ENCODE measurements at places on chromosomes 3 and 15. TPM values are rescaled to one million over a fixed set of nuclear protein-coding genes. Genes with fewer than 3 reads are reported as not detected.
A peak's percentile ranks its signal among the peaks of the same experiment; 100 is the strongest.

DNA sequence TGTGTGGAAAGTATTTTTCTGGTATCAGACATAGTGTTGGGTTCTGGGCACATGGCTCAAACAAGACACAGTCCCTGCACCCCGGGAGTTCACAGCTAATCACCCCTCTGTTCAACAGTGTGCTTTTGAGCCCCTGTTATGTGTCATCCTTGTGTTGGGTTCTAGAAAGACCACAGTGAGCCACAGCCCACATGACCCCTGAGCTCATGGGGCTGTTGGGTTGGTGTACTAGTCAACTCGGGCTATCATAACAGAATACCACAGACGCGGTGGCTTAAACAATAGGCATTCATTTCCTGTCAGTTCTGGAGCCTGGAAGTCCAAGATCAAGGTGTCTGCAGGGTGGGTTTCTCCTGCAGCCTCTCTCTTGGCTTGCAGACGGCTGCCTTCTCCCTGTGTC lies 100.0 kb downstream of the DNAJB8 start:
- no peak for DNase-seq

DNA sequence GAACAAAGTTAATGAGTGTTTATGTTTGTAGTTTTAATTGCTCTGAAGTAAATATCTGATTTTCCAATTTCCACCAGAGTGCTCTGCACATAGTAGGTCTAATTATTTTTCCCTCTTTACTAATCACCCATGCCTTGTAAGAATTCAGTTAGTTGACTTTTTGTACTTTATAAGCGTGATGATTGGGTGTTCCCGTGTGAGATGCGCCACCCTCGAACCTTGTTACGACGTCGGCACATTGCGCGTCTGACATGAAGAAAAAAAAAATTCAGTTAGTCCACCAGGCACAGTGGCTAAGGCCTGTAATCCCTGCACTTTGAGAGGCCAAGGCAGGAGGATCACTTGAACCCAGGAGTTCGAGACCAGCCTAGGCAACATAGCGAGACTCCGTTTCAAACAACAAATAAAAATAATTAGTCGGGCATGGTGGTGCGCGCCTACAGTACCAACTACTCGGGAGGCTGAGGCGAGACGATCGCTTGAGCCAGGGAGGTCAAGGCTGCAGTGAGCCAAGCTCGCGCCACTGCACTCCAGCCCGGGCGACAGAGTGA lies 507 bp upstream of the VHL start:
- DNase-seq: no peak

DNA sequence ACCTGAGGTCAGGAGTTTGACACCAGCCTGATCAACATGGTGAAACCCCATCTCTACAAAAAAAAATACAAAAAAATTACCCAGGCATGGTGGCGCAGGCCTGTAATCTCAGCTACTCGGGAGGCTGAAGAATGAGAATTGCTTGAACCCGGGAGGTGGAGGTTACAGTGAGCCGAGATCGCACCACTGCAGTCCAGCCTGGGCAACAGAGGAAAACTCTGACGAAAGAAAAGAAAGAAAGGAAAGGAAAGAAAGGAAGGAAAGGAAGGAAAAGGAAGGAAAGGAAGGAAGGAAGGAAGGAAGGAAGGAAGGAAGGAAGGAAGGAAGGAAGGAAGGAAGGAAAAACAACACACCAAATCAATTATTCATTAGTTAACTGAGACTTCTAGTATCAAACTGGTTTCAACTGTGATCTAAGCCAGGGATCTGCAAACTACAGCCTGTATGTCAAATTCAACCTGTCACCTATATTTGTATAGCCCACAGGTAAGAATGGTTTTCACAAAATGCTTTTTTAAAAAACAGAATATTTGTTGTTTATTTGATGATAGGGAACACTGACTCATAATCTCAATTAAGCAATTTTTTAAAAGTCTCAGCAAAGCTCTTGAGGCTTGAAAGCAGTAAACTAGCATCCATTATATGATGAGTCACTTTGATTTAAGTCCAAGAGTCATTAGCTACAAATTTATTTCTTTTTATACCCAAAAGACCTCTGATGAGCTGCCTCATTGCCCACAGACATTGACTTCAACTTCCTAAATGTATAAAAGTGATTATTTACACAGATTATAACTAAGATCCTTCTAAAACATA lies 127.6 kb downstream of the TBL1XR1 start:
- no peak for DNase-seq

GRCh38 chr3:197463279-197463678 lies 92.5 kb downstream of the BDH1 start:
- no peak for DNase-seq

- peak; percentile 65 for DNase-seq
Measured at GRCh38 chr15:72117486-72118016, 399 bp downstream of the MYO9A start.

GRCh38 chr15:99097441-99098410 lies 7.2 kb upstream of the SYNM start:
- no peak for DNase-seq

GRCh38 chr15:90588427-90588826 lies 58.7 kb downstream of the CRTC3 start:
- no peak for DNase-seq

- no peak for DNase-seq
Measured at GRCh38 chr3:150458001-150458400, 49.9 kb downstream of the TSC22D2 start.

GRCh38 chr3:34268032-34268709 lies 469.7 kb downstream of the PDCD6IP start:
- no peak for DNase-seq

GRCh38 chr3:59567661-59568060 lies 517.8 kb upstream of the CFAP20DC start:
- DNase-seq: no peak

DNA sequence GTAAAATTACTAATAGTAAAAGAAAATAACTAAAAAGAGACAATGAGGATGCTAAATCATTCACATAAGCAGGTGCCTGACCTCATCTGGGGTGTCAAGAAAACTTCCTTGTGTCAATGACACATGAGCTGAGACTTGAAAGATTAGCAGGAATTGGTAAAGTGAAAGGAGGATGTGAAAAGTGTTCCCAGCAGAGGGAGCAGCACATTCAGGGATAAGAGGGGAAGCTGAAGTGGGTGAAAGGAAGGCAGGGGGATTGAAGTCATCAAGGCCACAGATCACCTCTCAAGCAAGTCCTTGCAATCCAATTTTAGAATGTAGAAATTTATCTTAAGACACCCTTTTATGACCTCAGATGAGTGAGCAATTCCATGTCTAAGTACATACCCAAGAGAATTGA lies 60.2 kb upstream of the ACP3 start:
- DNase-seq: no peak

DNA sequence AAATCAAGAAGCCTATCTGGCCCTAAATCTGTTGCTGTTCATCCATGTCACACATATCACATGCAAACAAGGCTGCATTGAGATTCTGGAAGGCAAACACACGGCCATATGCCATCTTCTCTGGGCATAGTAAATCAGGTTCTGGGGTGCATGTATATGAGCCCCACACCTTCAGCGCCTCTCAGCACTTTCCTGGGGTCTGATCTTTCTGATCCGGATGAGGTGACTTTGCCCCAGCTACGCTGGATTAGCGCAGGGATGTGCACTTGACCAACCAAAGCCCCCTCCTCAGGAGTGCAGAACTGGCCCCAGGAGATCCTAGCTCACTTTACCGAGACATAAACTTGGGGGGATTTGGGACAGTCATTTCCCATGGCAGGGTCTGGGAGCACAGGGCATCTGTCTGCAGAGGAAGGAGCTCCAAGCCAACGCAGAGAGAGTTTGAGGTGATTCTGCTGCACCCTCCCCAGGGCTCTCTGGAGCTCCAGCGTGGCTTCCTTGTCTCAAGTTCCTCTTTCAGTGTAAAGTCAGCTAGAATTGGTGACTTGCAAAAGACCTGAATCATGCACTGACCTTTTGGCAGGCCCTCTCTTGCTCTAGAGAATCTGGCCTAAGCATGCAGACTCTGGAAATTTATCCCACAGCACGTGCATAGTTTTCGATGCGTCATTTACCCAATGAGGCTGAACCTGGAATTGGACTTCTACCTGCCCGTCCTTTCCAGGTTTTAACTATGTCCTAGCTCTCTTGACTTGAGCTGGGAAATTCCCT lies 63.5 kb upstream of the KLF13 start:
- DNase-seq: no peak

DNA sequence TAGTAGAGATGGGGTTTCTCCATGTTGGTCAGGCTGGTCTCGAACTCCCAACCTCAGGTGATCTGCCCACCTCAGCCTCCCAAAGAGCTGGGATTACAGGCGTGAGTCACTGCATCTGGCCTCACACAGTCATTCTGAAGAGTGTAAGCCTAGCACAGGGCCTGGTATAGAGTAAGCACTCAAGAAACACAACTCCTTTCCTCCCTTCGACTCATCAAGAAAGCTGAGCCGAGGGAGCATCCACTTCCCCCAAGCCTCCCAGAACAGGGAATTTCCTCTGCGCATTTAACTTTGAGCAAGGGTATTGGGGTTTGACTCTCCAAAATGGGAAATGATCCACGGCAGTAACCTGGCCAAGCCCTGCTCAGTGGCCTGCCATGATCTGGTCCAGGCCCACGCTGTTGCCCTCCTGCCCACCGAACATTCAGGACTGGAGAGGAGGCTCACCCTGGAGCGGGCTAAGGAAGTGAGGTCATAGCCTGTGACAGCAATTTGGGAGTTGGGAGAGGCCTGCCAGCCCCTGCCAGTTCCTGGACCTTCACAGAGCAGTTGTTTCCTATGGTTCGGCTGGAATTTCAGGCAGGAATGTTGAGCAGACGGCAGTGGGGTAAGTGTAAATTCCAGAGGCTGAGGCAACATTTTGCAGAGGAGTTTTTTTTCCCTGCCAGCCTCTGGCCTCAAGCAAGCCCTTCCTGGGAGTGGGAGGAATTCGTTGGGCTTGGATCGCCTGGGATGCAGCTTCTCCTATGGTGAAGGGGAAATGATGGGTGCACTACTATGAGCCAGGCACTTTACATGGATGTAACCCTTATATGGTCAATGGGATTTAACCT lies 21.2 kb upstream of the SMAD3 start:
- no peak for DNase-seq

- no peak for DNase-seq
Measured at GRCh38 chr3:40875581-40875980, 323.7 kb upstream of the CTNNB1 start.

GRCh38 chr3:108099244-108099643 lies 8.4 kb upstream of the CD47 start:
- no peak for DNase-seq

DNA sequence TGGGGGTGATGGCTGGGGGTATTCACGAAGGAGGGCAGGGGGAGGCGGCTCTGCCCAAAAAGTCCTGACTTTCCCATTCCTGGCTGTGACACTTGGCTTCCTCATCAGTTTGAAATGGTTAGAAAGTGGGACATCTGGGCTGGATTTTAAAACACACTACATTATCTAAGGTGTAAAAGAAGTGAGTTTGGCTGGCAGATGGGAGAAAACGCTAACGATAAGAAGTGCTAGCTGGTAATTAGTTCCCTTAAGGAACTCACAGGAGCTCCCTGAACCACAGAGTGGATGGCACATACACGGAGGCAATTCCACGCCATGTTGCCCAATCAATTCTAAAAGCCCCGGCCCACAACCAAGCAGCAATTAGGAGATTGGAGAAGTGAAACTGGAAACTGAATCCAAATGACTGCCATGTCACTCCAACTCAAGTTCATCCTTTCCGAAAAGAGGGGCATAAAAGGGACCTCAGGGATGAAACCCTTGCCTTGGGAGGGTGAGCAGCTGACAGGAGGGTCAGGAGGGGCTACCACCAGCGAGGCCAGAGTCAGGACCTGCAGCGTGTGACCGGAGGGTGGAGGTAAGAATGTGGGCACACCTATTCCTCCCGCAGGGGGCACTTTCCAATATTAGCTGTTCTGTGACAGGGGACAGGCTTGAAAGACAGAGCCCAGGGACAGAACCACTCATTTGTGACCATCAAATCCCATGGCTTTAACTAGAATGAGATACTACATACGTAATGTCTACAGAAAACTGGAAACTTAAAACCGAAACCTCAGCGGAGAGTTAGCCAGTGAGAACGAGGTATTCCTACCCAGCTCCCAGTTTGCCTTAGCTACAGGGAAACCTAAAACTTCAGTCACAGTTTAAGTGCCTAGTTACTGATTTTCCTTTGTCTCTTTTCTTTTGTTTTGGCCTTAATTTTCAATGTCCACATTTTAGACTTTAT lies 95.3 kb upstream of the OXTR start:
- no peak for DNase-seq

- no peak for DNase-seq
Measured at GRCh38 chr3:184350618-184351017, 10.8 kb downstream of the CLCN2 start.

DNA sequence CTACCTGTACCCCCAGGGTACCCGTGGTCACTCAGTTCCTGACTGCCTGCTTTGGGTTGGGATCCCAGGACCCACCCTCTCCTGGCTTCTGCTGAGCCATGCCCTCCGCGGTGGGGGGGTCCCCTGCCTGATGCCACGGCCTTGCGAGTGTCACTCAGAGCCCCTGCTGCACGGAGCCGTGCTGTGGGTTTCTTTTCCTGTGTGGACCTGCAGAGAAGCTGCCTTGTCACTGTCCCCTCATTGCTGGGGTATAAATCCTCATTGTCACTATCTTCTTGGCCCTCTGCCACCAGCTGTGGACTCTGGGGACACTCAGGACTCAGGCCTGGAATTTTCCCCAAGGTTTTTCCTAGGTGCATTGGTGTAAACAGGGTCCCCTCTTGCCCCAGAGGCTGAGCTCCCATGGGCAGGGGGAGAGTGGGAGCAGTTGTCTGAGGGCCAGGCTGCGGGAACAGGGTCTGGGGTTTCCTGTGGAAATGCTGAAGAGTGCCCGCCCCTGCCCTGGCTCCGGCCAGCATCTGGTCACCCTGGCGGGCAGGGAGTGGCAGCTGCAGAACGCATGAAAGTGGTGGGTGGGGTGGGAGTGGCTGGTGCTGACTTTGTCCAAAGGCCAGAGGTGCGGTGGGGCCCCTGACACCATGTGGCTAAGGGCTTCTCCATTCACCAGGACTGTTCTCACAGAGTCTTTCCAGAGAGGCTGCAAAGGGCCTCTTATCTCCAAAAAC lies 191.7 kb downstream of the GOLGA6L6 start:
- DNase-seq: no peak

GRCh38 chr3:171829841-171830517 lies 13.2 kb upstream of the TMEM212 start:
- no peak for DNase-seq

GRCh38 chr3:116005404-116005803 lies 382.1 kb downstream of the GAP43 start:
- no peak for DNase-seq

- no peak for DNase-seq
Measured at GRCh38 chr15:38002883-38003477, 68.5 kb downstream of the TMCO5A start.

The AADACL2 gene
- total RNA-seq: not detected

The LRTM1 gene
- not detected for total RNA-seq

The KBTBD13 gene
- not detected for total RNA-seq

The LMAN1L gene
- total RNA-seq: not detected

The KCNMB3 gene
- total RNA-seq: 0.59 TPM

The RYR3 gene
- not detected for total RNA-seq

The ZMYND10 gene
- 0.97 TPM for total RNA-seq

The PLCB2 gene
- total RNA-seq: 57.3 TPM

The TP63 gene
- total RNA-seq: 0.82 TPM

The CCR8 gene
- total RNA-seq: 2.9 TPM

The CCDC80 gene
- not detected for total RNA-seq

The SNX22 gene
- total RNA-seq: 0.61 TPM

The CD200 gene
- 18.3 TPM for total RNA-seq

The BRK1 gene
- 105 TPM for total RNA-seq

The MLF1 gene
- total RNA-seq: 4.0 TPM

The NRG4 gene
- not detected for total RNA-seq

Data from CD8-positive, alpha-beta memory T cell (primary cell).